CD4-positive, alpha-beta T cell treated with Interleukin-6 for 4 hours (primary cell): ENCODE measurements at places on chromosomes 1 and 21.

GRCh38 chr1:60987904-60988303, 94.5 kb upstream of the NFIA start:
- DNase-seq: no peak

DNA sequence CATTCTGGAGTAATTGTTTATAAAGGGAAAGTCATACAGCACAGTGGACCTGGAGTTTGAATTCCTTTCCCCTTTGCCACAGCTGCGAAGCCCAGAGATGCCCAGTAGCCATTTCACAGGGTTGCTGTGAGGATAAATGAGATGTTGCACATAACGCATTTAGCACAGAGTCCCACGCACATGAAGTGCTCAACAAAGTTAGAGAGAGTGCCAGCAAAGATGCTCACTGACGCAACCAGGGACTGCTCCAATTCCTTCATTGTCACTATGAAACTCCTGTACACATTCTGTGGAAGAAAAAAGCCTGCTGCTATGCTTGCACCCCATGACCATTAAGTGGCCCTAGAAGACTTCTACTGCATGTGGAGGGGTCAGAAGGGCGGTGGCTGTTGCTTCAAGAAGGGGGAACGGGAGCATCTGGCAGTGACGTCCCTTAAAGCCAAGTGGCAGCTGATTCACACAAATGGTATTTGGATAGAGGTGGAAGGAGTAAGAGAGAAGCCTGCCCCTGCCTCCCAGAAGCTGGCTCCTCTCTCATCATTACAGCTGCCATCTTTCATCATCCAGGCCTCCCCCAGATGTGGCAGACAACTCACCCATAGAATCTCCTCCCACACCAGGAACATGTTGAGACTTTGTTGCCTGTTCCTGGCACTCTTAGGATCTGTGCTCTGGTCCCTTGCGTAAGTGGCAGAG, 26.5 kb upstream of the VAV3 start:
- DNase-seq: no peak

GRCh38 chr1:25831569-25832196, 11.9 kb downstream of the MTFR1L start:
- DNase-seq: no peak

- no peak for DNase-seq
Observed at GRCh38 chr1:206493279-206493678, 14.1 kb upstream of the RASSF5 start.

DNA sequence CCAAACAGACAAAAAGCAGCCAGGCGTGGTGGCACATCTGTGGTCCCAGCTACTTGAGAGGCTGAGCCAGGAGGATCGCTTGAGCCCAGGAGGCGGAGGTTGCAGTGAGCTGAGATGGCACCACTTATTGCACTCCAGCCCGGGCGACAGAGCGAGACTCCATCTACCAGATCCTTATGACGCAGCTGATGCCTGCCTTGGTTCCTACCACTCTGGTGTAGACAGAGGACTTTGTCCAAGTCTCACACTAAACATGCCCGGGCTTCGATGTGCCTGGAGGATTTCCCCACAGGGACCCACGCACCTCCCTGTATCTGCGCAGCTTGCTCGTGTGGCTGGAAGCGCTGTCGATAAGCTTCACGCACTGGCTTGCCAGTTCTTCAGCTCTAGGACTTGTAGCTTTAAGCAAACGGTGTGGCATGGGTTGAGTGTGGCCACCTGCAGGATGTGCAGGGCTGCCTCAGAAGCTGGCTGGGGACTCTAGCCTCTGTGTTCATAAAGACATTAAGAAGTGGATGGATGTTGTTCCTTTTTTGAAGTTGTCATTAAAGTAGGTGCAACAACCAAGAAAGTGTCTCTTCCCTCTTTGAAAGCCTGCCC, 4.8 kb downstream of the TPRG1L start:
- no peak for DNase-seq

- no peak for DNase-seq
Observed at GRCh38 chr1:29593601-29594382, 357.5 kb downstream of the PTPRU start.

GRCh38 chr21:25402134-25402961, 204.9 kb downstream of the MRPL39 start:
- DNase-seq: no peak

DNA sequence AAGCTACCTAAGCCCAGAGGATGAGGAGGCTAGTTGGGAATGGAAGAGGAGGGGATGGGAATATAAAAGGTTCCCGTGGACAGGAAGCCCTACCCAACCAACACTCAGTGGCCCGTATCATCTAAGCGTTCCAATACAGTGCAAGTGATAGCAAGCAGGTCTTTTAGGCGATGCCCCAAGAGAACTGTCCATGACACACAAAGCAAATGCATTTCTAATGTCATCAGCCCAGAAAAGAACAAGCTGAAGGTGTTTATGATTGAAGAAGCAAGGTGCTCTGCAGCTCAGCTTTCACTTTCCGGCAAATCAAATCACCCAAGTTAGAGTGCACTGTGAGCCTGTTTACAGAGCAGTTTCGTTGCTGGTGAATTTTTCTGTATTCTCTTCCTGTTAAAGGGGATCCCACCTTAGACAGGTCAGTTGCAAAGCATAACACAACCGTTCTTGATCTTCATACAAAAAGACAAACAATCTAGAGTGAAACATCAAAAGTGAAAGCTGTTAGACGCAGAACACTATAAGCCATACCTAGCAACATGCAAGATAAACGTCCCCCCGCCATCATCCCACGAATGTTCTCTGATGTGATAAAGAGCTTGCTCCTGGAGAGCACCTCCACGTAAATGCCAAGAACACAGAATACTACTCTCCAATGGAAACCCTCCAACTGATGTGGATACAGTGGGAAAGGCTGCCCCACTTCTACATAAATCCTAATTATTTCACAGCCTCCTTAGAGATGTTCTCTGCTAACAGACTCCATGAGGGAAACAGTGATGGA, 54.0 kb downstream of the PGBD5 start:
- DNase-seq: no peak

- no peak for DNase-seq
Observed at GRCh38 chr1:7477593-7477992, 293.5 kb upstream of the VAMP3 start.

- DNase-seq: no peak
Observed at GRCh38 chr1:241999026-241999425, at the start of gene MAP1LC3C. Gene MAP1LC3C (minus strand): TSS chr1:241999098. CDS start chr1:241999008, 90 bp downstream.

- DNase-seq: no peak
Observed at GRCh38 chr1:167266965-167267364, 46.3 kb downstream of the POU2F1 start.
